Suppressor macrophage (primary cell): ENCODE measurements at places on chromosomes 7 and 10.

- DNase-seq, result no peak
These were observed 56.7 kb upstream of the SDK1 start for GRCh38 chr7:3244241-3244814.

GRCh38 chr7:3861941-3862340, 560.9 kb downstream of the SDK1 start:
- DNase-seq, result peak; percentile 13

DNA sequence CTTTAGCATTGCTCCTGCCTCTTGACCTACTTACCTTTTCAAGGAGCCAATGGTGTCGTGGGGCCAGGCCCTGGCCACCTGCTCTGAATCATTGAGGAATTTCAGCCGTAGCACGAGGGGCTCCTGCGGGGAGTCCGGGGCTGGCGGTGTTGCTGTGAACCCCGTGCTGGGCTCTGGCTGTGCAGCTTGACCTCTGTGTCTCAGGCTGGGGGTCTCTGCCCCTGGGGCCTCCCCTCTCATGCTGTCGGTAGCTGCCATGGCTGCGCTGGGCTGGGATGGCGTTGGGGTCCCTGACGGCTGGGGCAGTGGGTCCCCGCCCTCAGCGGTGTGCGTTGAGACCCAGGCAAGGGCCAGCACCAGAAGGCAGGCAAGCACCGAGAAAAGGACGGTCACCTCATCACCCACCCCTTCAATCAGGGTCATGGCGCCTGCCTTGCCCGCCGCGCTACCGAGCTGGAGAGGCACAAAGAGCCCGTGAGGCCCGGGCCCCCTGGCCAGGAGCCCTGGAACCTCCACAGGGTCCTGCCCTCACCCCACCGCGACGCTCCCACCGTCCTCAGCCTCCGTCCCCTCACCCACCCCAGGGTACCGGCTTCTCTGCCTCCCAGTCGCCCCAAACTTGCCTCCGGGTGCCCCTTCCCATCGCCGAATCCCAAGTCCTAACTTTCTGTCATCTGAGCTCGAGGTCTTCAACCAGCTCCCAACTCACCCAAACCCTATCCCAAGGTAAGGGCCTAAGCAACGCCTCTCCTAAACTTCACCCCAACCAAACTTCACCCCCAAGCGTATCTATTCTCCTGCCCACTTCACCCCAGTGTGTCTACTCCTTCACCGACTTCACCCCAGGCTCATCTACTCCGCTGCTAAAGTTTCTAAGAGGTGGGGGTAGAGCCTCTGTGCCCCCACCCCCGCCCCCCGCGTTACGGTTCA, 887 bp downstream of the TMUB1 start:
- no peak for DNase-seq

DNA sequence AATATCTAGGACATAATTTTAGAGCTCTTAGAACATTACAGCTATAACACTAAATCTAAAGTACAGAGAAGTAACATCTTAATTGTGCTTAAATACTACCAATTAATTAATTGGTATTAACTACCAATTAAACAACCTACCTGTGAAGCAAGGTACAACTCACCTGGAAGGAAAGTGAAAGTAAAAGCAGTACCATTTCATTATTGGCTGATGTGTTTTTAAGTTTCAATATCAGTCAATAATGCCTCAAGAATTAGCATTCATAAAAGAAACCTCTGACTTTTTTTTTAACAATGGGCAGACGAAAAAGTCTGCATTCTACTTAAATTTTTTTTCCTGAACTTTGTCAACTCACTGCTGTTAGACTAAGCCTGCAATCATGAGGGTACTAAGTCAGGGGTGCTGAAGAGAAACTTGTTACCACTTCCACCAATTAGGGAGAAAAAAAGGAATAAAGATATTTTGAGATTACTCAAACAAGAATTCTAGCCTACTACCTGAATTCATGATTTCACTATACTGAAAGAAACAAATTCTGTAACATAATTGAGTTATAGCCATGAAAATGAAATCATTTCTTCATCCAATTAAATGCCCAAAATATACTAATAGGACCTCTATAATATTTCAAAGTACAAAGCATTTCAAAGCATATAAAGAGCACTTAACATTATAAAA, 19.9 kb downstream of the UPF2 start:
- DNase-seq, result no peak

- no peak for DNase-seq
These were observed 363.7 kb upstream of the PODXL start for GRCh38 chr7:131919920-131920709.

DNA sequence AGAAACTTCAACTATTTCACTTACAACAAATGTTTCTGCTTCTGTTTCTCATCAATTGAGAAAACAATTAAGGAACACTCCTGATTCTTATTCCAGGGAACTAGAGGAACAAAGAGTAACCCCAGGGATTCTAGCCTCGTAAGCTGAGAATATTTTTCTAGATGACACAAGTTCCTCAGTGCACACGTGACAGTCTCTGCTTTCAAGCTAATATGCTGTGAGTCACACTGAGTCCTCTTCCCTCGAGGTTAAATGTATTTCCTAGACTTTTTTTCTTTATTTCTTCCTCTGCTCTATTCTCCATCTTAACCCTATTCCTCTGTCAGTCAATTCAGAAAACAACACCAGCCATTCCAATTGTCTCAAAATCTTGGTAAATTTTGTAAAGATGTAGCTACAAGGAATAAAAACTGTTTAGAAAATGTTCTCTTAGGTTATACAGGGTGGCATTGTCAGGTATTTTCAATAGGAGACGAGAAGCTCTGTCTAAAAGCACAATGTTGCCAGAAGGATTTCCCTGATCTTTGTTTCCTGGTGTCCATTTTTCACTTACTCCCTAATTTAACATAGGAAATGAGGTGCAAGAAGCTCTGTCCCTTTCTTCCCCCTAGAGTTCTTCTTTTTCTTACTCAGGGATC, 5.8 kb upstream of the C1GALT1 start:
- DNase-seq, result peak; percentile 73

- DNase-seq, result no peak
These were observed 7.0 kb upstream of the PCOLCE start for GRCh38 chr7:100595188-100595587.

DNA sequence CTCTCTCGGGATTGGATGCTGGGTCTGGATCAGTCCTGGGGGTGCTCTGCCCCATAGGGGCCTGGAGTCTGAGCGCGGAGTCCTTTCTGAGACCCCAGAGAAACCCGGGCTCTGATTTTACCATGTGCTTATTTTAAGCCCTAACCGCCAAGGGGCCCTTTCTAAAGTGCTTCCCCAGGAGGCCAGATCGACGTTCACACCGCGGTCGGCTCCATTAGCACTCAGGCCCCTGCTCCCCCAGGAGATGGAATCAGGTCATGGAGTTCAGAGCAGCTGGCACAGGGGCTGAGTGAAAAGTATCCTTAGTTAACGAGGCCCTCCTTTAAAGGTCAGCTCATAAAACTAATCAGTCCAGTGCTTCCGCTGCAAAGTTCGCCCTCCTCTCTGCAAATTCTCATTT, 159.4 kb upstream of the COBL start:
- DNase-seq, result no peak

- no peak for DNase-seq
These were observed 55.9 kb upstream of the KIAA1217 start for GRCh38 chr10:24153031-24153430.
